ENCODE measurements at places on chromosomes 3 and 15.
A peak's percentile ranks its signal among the peaks of the same experiment; 100 is the strongest.

DNA sequence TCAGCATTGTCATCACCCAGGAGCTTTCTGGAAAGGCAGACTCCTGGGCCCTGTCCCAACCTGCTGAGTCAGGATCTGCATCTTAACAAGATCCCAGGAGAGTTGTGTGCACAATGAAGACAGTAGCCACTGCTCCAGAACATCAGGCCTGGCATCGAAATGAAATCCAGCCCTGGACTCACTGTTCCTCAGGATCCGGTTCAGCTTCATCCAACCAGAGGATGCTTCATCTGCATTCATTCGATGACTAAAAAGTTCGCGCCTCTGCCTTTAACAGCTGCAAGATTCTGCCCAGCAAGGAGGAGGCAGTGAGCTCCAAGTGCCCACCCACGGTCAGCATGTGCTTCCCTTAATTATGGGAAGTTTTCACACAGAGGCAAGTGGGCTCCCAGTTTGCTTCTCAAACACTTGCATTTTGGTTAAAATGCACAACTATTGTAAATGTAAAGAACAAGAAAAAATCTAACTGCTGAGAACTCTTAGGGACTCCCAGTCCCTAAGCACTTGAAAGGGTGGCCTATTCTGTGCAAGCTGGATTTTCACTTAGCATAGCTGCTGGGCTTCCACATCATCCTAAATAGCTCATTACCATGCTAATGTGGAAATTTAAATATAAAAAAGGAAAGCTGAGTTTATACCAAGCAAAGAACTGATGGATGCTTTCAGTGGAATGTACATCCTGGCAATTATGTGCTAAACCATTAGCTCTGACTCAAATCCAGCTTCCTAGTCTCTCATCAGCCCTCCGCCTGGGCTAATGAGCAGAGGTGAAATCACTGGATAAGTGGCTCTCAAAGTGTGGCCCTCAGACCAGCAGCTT is 25.5 kb upstream of the ESYT3 start:
- no peak for DNase-seq

DNA sequence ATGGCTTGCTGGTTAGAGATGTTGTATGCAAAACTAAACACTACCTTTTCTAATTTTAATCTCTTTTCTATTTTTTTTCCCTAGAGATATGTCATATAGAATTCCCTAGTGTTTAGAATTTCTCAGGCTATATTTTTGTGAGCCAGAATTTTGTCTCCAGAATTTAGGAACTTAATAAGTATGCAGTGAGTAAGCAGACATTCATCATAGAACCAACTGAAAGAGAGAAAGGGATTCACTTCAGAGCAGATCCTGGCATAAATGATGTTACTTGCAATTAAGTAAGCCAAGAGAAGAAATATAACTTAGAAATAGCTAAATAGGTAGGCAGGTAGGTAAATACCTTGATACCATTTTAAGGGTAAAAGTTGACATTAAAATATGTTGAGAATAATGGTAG is 288.9 kb downstream of the ZNF385D start:
- DNase-seq, result no peak

- DNase-seq, result no peak
Measured at GRCh38 chr15:43941555-43941954, 114.8 kb downstream of the WDR76 start.

- no peak for DNase-seq
Measured at GRCh38 chr15:76588811-76589747, 252.5 kb downstream of the ISL2 start.

- no peak for DNase-seq
Measured at GRCh38 chr3:138941259-138941885, 5.6 kb downstream of the FOXL2 start.

GRCh38 chr15:77034695-77035489 is 36.0 kb downstream of the TSPAN3 start:
- DNase-seq, result peak; percentile 27

GRCh38 chr3:149881879-149882278 is 68.9 kb downstream of the RNF13 start:
- no peak for DNase-seq

- no peak for DNase-seq
Measured at GRCh38 chr3:25686766-25687165, 22.1 kb upstream of the TOP2B start.

- DNase-seq, result no peak
Measured at GRCh38 chr3:108062051-108062450, 28.8 kb downstream of the CD47 start.

DNA sequence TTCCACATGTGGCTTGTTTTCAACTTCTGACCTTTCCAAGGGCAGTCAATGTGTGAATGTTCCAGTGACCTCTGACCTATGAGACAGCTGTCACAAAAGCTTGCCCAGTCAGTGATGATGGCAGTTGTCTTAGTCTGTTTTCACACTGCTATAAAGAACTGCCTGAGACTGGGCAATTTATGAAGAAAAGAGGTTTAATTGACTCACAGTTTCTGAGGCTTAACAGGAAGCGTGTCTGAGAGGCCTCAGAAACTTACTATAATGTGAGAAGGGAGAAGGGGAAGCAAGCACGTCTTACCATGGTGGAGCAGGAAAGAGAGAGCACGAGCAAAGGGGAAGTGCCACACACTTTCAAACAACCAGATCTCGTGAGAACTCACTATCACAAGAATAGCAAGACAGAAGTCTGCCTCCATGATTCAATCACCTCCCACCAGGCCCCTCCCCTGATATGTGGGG is 95.6 kb downstream of the ECT2 start:
- DNase-seq, result no peak

DNA sequence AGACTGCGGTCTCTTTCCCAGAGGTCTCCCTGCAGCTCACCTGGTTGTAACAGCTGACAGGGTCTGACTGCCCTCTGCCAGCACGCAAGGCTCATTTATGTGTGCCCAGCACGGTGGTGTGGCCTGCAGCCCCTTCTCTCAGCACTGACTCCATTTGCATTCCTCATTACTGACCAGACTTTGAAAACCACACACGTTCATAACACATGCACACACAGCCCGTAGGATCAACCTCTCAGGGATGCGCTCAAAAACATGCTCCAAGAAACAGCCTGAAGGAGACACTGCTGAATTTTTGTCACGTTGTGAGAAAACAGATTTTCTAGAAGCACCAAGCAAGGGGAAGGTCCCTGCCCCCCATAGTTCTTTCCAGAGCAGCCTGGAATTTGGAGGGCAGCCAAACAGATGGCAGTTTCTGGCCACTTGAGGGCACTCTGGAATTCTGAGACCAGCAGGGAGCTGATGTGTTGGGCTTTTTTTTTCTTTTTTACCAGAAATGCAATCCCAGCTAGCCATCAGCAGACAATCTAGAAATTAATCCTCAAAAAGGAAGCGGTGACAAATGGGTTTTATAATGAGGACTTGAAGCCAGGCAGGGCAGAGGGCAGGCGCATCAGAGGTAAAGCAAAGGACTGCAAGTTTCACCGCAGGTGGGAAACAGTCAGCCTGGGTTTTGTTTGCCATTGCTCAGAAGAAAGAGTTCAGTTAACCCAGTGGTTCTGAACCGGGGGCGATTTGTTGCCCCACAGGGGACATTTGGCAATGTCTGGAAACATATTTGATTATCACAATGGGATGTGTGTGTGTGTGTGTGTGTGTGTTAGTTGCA is 170.5 kb upstream of the PROK2 start:
- no peak for DNase-seq

DNA sequence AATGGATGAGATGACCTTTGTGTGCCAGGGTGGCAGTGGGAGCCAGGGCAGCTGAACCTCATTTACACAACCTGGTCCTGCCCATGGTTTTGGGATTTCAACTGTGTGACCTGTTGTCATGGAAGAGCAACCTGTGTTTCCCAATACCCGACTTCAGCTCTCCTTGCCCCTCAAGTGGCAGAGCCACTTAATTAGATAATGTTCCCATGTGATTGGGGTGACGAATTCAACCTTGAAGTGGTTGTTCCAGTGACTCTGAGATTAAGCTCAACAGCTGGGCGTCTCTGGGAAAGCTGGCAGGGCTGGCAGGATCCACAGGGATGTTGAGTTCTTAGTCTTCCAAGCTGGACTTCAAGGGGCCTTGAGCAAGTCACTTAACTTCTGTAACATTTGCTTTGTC is 71.0 kb downstream of the THSD4 start:
- no peak for DNase-seq

DNA sequence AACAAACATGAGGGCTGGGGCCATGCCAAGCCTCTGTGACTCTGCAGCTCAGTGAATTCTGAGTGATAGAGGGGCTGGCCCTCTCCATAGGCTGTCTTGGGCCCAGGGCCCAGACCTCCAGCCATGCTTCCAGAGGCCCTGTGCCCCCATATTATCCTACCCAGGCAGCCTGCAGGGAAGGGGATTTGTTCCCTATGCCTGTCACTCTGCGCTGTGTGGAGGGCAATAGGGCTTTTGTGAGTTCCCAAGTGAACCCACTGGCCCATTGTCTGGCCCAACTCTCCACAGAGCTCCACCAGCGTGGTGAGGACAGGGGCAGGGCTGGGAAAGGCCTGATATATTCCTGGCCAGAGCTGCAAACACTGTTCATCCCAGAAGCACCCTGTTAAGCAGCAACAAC is 113.2 kb downstream of the EPHB1 start:
- no peak for DNase-seq

- no peak for DNase-seq
Measured at GRCh38 chr15:70566047-70566835, 197.1 kb downstream of the UACA start.

All from activated CD4-positive, alpha-beta T cell treated with anti-CD3 and anti-CD28 coated beads for 4 hours (primary cell).